ENCODE measurements at places on chromosomes 3 and 15.

DNA sequence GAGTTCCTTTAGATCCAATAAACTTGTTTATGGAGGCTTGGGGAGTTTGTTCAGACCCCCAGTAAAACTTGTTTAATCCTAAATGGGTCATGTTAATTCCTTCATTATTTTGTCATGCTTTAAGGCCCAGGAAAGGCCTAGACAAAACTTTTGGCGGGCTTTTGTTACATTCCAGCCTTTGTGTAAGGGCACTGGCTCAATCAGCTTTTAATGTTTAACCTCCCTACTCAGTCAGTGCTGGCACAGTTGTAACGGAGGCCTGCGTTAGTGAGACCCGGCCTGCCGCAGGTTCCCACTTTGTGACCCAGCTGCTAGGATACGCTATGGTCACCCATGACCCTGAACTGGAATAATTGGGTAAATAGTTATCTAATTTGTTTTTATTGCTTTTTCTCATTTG lies 59.2 kb downstream of the OXSM start:
- no peak for DNase-seq

DNA sequence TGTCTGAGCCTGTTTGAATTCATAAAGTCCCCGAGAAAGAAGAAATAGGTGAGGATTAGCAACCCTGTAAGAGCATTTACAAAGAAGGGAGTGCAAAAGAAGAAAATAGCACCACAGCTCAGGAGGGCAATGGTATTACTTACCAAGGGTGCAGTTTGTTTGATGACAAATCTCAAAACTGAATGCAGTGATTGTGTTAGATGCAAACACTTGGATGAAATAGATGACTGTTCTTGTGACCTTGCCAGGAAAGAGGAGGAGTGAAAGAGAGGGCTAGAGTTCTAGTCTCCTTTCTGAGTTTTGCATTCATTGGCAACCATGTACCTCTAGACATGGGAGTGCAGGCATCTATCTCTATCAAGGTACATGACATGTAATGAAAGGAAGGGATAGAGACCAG lies 1030.8 kb upstream of the CFAP20DC start:
- no peak for DNase-seq

DNA sequence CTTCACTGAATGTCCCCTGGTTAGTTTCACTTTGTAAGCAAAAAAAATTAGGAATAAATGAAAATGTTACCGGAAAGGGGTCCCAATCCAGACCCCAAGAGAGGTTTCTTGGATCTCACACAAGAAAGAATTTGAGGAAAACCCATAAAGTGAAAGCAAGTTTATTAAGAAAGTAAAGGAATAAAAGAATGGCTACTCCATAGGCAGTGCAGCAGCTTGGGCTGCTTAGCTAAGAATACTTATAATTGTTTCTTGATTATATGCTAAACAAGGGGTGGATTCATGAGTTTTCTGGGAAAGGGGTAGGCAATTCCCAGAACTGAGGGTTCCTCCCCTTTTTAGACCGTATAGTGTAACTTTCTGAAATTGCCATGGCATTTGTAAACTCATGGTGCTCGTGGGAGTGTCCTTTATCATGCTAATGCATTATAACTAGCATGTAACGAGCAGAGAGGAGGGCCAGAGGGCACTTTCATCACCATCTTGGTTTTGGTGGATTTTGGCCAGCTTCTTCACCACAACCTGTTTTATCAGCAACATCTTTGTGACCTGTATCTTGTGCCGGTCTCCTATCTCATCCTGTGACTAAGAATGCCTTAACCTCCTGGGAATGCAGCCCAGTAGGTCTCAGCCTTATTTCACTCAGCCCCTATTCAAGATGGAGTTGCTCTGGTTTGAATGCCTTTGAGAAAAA lies 41.0 kb upstream of the CMSS1 start:
- DNase-seq: no peak

- no peak for DNase-seq
These were observed 233.7 kb downstream of the SLCO3A1 start for GRCh38 chr15:92087211-92087610.

- DNase-seq: no peak
These were observed 641.4 kb upstream of the CBLB start for GRCh38 chr3:106510206-106510605.

DNA sequence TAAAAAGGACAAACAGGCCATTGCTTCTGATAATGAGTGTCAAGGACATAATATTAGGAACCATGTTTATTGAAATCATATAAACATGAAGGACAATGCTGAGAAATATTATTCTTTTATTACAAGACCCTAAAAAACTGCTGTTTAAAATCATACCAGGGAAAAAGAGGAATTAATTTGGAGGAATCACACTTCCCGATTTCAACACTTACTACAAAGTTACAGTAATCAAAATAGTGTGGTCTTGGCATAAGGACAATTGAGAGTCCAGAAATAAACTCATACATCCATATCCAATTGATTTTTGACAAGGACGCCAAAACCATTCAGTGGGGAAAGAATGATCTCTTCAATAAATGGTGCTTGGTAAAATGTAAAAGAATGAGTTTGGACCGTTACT lies 13.0 kb downstream of the CYP1A1 start:
- no peak for DNase-seq
